ENCODE measurements at places on chromosomes 3 and 15.

DNA sequence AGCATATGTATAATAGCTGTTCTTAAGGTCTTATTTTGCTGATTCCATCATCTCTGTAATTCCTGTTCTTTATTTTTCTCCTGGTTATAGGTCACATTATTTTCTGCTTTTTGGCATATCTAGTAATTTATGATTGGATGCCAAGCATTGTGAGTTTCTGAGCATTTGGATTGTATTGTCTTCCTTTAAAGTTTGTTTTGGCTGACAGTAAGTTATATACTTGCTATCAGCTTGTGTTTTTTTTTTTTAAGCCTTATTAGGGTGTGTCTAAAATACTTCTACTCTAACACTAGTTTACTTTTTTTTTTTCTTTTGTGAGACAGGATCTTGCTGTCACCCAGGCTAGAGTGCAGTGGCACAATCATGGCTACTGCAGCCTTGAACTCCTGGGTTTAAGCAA, 10.1 kb downstream of the MKRN2 start:
- no peak for DNase-seq

- no peak for DNase-seq
These were observed 18.3 kb upstream of the ARL8B start for GRCh38 chr3:5103743-5104142.

- no peak for DNase-seq
These were observed 230.3 kb upstream of the CFAP20DC start for GRCh38 chr3:59280113-59280512.

DNA sequence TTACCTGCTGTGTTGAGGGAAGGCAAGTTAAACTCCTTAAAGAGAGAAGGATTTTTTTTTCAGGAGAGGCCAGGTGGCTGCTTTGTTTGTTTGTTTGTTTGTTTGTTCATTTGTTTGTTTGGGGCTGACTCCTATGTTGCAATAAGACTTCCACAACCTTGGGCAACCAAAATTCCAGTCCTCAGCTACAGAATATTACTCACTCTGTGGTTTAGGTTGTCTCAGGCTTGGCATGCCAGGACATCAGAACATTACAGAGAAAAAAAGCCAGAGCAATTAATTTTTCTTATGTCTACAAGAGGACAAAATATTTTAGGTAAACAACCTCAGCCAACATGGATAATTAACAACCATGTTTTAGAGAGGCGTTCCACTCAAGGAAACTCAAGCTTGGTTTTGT, 156.7 kb upstream of the ATP11B start:
- DNase-seq: no peak

DNA sequence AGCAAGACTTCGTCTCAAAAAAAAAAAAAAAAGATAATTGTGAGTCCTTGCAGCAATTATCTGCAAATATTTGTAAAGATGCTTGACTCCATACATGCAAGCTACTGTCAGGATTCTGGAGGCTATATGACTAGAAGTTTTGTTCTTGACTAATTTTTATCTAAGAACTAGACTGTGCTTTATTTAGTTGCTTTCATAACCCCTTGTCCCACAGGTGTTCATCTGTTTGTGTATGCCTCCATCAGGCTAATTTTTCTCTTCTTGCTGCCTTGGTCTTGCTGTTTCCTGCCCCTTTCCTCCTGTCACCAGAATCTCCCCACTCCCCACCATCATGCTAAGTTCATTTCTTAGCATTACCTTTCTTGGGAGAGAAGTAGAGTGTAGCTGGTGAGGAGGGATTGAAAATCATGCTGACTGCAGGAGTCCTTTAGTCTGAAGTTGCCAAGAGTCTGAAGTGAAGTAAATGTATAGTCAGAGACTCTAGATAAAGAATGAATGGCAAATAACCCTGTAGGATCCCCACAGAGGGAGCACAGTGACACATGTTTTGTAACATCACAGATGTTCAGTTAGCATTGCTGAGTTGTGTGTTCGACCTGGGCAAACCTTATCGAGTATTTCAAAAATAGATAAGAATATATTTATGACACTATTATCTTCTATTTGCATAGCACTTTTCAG, 12.5 kb downstream of the ST3GAL6 start:
- peak; percentile 61 for DNase-seq

DNA sequence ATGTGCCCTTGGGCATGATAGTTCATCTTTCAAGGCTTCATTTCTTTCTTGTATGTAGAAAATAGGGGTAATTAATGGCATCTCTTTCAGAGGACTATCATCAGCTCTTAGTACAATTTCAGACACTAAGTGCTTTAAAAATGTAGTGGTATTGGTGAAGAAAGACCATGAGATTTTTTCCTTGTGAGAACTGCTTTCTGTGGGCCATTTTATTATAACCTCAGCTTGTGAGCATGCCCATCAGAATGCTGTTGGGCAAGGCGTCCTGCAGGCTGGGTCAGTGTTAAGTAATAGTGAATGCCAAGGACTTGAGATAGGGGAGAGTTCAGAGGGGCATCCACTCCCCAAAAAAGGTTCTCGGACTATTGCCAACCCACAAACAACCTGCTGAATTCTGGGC, 187.9 kb downstream of the GHSR start:
- DNase-seq: no peak

DNA sequence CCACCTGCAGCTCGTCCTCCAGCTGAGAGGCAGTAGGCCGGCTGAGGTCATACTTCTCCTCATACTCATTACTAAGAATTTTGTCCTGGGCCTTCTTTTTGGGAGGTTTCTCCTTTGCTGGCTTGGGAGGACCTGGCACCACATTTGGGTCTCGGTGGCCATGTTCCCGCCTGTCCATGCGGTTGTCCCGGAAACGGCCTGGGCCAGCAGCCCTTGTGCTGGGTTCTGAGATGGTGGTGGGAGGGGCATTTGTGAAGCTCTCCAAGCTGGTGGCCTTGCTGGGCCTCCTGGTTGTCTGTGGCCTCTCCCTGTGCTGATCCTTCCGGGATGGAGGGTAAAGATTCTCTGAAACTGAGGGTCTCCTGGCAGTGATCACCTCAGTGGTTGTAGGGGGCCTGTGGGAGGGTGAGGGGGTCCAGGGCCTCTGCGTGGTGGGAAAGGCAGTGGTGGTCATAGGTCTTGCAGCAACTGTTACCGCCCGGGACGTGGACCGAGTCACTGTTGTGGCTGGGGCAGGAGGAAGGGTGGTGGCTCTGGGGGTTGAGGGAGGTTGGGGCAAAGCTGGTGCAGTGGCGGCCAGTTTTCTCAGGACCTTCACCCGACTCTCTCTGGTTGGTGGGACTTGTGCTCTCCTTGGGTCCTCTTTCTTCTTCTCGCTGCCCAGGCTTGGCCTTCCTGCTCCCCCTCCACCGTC, 2.5 kb downstream of the CCDC80 start:
- no peak for DNase-seq

DNA sequence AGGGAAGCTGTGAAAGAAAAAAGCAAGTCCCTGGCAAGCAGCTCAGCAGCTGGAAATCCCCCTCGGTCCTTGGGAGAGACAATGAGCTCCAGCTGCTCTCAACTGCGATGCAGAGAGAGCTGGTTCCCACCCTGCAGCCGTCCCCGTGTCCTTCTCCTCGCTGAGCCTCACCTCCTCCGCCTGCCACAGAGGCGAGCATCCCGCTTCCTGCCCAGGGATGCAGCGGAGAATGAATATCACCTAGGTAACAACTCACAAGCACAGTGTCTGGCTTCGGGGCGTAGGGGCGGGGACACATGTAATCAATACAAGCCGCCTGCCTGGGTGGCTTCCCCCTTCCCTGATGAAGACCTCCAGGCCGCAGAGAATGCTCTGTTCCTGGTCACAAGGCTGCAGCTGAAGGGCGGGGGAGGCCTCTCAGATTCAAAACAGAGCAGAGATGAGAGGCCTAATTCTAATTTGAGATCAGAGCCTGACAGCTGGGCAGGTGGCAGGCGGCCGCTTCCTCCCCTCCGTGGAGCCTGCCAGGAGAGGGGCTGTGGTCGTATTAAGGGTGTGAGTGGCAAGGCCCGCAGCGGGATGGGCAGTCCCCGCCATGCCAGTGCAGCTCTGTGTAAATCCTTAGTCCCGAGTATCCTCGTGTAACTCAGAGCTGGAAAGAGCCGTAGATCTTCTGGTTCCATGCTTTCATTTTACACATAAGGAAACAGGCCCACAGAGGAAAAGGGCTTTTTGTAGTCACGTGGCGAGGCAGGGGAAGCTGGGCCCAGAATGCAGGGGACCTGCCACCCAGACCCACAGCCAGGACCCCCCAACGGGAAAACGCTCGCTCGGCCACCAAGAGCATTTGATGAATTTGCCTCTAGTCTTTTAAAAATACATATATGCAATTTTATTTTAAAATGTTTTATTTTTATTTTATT, 24.3 kb downstream of the ZDHHC19 start:
- DNase-seq: no peak

DNA sequence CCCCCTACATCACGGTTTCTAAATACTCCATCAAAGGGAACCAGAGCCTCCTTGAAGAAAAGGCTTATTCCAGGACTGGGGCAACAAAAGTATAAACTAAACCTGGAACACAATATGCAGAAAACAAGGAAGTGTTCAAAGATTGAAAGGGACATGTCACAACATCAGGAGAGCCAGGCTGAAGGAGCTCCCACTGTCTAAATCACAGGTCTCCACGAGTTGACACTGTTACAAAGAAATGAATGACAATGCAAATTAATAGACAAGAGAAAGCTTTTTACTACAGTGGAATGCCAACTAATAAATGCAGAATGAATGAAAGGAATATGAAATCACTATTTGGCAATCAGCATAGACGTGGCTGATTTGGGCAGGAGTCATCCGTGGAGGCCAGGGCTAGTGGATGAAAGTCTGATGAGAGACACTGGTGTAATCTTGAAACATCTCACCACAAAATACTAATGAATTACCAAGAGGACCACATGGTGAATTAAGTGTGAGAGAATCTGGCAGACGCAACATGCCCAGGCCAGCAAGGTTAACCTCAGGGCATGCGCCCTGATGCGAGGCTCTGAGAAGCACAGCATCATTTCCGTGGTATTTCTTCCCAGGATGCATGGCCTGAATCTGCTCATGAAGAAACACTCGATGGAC, 123.8 kb upstream of the TJP1 start:
- DNase-seq: no peak

DNA sequence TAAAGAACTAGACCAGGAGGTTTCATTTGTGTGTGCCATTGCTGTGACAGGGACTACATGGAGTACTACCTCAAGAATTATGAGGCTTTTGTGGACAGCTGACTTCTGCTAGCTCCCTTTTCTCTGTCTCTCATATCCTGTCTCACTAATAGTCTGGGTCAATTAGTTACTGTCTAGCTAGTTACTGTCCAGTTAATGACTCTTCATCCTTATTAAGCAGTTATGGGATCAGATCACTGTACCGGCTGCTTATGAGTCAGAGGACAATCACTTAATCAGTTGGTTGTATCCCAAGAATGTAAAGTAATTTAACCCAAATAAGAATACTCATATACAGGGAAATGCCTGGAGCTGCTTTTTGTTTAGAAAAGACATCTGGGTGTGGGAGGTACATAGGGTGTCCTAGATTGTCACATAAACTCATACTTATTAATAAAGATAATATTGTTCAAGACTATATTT, 158.0 kb downstream of the CDIN1 start:
- DNase-seq: no peak

DNA sequence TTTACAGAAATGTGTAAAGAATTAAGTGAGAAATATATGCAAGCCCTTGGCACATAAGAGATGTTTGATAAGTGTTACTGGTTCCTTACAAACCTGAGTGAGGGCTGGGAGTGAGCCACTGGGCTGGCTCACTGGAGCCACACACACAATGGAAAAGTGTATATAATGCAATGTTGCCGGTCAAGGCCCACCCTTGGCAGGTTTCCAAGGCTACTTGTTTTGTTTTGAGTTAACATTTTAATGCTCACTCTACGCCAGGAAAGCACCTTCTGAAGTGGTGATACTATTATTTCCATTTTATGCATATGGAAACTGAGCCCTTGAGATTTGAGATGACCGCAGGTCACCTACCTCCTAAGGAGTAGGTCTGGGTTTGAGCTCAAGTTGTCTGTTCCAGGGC, 71.8 kb upstream of the FHIT start:
- no peak for DNase-seq

DNA sequence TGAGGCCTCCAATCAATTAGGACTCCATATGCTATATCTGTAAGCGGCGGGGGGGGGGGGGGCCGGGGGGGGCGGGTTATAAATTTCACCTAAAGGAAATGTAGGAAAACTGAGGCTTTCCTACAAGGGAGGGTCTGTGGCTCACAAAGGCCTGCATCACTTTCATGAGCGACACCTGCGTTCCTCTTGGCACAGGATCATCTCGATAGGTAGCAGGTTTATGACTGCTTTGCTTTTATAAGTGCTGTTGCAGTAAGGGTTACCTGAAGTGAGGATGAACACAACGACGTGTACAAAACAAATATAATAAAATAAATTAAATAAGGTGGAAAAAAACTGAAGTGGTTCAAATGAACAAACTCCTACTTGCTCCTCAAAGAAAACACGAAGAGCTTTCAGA, 194.3 kb downstream of the FOXP1 start:
- no peak for DNase-seq

Measured in RPMI8226 (cell line).